COR-L47 (cell line): ENCODE measurements at places on chromosomes 5 and 9.

DNA sequence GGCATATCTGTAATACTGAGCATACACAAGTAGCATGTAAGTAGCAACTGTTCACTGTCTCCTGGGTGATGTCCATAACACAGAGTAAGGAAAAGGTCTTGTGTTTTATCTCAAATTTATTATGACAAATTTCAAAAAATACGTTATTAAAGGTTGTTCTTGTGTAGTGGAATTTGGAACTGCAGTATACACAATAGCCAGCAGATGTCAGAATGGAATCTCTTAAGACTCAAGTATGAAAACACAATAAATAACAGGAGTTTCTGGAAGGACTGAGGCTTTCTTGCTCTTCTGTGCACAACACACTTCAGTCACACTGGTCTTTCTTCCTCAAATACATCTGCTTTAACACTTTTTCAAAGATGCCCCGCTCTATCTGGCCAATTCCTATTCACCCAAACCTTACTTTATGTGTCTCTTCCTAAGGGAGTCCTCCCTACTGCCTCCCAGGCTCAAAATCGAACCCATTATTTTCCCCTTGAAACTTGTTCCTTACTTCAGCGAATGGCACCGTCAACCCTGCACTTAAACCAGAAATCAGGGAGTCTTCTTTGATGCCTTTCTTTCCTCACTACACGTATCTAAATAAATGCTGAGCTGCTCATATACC, 6.5 kb upstream of the FBXO10 start:
- peak; percentile 50 for DNase-seq

GRCh38 chr9:89988458-89988857, 383.6 kb downstream of the GADD45G start:
- DNase-seq, result no peak

DNA sequence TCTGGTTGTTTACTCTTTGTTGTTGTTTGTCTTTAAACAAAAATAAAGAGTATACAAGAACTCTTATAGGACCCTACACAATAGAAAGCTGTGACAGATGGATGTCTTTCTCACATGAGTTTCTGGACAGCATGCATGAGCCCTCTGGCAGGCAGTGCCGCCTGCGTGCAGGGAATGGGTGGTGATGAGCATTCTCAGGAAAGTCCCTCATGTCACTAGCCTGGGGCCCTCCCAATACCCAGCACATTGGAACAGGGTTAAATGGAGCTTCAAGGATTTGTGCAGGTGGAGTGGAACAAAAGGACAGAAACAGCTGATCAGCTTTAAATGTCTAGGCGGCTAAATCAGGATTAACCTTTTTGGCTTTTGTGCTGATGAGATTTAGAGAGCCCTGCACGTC, 181.0 kb upstream of the CD180 start:
- no peak for DNase-seq

GRCh38 chr9:136204838-136205706, at the start of gene LHX3:
TSS of gene LHX3 (minus strand) at chr9:136205128. CDS start at chr9:136205012, 116 bp downstream.
- DNase-seq, result no peak

- DNase-seq, result no peak
Measured at GRCh38 chr9:137505421-137506140, 44.6 kb downstream of the PNPLA7 start.
